ENCODE measurements at places on chromosomes 12 and 14.

GRCh38 chr12:83084516-83085234, 398.0 kb downstream of the TMTC2 start:
- no peak for DNase-seq

- no peak for DNase-seq
Observed at GRCh38 chr12:112430929-112431328, 12.2 kb downstream of the PTPN11 start.

DNA sequence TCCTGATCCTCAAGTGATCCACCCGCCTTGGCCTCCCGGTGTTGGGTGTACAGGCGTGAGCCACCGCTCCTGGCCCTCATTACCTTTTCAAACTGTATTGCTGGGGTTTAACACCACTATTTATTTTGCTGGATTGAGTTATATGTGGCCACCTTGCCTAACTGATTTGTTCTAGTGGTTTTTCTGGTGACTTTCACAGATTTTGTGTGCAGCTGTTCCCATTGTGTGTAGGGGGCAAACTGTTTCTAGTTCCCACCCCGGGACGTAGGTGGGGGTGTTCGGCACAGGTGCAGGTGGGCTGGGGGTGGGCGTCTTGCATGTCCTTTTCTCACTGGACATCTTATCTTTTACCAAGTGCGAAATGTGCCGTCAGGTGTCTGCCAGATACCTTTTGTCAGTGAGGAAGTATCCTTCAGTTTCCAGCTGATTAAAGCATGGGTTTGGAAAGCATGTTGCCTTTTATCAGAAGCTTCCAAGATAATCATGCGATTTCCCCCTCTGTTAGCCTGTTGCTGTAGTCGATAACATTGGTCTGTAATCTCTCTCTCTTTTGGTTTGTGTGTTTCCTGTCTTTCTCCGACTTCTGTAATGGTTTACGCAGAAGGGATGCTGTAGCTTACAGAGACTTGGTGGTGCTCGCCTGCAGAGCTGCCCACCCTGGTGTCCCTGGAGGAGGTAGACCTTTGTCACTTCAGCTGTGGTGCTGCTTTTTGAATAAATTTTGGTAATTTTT, 33.6 kb downstream of the AACS start:
- no peak for DNase-seq

GRCh38 chr12:113019025-113019424, 37.5 kb upstream of the DTX1 start:
- DNase-seq: no peak

- DNase-seq: no peak
Observed at GRCh38 chr12:1879633-1880032, 38.8 kb downstream of the CACNA2D4 start.

DNA sequence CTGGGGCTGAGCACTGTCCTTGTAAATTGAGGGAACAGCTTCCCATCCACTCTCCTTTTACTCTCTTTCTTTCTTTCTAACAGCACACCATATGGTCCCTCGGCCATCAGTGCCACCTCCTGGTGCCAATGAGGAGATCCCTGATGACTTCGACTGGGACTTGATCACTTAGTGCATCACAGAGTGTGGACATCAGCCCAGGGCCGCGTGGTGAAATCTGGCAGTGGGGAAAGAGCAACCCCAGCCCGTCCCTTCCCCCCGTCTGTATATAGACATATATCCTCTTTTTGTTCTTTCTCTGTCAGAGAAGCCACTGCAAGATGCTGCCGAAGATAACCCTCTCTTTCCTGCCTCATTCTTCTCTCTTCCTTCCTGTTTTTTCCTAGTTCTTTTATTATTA, 13.5 kb downstream of the C3AR1 start:
- DNase-seq: no peak

GRCh38 chr14:75279153-75279762, 630 bp downstream of the FOS start:
- DNase-seq: no peak

- no peak for DNase-seq
Observed at GRCh38 chr12:105459760-105460330, 129.4 kb downstream of the C12orf75 start.

DNA sequence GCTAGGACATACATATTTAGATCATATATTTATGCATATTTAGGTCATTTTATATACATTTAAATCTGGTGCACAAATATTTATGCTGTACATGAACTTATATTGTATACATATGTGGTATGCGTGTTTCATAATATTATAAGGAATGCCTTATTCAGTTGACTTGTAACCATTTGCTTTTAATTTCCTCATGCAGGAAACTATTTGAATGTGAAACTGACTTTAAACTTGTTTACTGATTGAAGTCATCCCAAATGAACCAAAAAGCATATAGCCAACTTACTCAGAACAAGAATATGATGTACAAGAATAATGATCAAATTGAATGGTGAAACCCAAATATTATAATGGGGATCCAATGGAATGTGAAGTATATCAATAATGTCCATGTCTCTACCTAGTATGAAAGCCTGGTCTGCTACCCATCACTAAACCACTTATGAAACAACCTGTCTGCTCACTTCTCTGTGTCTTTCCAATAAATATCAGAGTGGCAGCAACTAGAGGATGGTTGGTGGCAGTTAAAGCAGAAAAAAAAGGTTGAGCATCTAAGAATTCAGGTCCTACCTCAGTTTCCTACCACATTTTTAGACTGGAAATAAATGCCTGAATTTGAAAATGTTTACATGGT, 38.3 kb downstream of the RPS6KA5 start:
- DNase-seq: no peak

- peak; percentile 17 for DNase-seq
Observed at GRCh38 chr12:90729736-90730135, 225.2 kb downstream of the CCER1 start.

- no peak for DNase-seq
Observed at GRCh38 chr12:65539023-65539422, 260.5 kb downstream of the MSRB3 start.

DNA sequence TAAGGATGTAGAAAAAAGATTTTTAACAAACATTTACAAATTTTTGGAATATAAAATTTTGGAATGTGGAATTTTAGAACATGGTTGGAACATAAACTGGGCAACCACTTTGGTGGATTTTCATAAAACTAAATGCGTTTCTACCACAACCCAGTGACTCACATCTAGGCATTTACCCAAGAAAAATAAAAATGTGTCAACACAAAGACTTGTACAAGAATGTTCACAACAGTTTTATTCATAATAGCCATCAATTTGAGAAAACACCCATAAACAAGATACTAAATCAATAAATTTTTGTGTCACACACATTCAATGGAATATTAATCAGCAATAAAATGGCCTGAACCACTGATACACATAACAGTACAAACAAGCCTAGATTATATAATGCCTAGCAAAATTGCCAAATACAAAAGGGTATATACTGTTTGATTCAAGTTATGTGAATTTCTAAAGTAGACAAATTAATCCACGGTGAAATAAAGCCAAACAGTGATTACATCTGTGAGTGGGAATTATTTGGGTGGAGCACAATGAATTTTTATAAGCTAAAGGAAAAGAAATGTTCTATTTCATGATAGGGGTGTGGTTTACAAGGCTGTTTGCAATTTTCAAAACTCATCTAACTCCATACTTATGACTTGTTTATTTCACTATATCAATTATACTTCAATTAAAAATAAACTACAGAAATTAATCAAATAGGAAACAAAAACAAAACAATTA, 415.2 kb upstream of the OR4E1 start:
- no peak for DNase-seq

DNA sequence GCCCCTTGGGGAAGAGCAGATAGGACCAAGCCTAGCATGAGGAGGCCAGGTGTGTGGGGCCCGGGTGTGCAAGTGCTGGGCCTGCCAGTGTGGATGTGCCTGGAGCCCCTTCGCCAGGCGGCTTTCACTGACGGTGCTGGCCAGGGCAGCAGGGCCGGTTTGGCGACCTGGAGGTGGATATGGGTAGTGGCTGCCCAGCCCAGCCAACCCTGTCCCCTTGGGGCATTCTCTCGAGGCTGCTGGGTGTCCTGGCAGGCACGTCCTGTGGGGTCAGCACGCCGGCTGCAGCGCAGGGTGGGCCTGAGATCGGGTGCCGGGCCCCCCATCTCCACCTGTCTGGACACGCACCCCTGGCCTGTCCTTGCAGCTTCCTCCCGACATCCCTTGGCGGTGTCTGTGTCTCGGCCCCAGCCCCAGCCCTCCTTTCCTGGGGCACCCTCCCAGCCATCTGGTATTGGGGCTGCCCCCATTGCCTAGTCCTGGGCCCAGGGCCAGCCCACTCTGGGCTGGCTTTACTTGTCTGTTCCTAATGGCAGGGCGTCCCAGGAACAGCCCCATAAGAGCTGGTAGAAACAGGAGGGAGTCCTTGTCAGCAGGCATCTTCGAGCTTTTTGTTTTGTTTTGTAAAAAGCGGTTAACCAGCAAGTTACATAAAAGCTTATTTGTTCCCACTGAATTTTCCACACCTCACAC, 7.2 kb upstream of the CRIP2 start:
- no peak for DNase-seq

GRCh38 chr12:27577688-27578087, 53.7 kb downstream of the PPFIBP1 start:
- DNase-seq: no peak

DNA sequence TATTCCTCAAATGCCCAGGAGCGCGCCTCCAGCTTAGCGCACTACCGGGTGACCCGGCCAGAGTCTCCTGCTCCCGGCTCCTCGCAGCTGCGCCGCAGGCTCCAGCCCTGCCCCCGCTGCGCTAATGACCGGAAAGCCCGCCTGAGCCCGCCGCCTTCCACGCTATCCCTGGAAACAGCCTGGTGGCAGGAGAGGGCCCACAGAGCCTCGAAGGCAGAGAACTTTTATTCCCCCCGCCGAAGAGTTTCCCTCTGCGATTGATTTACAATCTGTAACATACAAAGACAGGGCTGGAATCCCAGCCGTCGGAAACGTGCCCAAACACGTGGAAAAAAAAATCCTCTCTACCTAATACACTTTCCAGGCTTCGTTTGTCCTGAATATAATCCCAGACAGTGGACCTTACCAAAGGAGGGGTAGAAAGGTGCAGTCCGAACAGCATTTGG, 1.5 kb downstream of the COL2A1 start:
- DNase-seq: no peak

DNA sequence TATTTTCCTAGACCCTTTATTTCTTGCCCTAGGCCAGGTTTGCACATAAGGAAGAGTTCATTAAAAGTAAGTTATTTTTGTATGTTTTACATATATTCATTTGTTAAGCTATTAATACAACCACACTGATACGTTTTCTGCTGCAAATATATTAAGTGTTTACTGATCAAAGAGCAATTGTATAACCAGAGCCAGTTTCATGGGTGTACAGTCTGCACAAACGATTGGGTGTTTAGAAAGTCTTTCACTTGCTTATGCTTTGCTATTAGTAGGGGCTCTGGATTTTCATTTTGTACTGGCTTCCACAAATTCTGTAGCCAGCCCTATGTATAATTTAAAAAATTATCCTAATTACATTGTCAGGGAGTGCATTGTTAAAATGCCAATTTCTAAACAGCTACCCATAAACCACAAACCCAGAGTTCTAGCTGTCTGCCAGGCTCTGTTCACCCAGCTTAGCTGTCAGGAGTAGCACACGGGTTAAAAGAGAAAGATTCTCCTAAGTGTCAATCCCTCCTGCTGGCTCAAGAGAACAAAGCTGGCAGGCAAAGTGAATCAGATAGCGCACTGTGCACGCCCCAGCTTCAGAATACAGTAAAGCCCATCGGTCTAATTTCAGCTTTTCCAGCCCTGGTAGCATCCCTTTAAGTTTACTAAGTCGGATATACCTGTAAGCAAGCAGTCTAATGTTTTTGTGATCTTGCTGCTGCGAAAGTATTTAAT, 151.0 kb upstream of the LMO3 start:
- DNase-seq: no peak

GRCh38 chr12:93127107-93127560, 198.0 kb upstream of the EEA1 start:
- DNase-seq: no peak

DNA sequence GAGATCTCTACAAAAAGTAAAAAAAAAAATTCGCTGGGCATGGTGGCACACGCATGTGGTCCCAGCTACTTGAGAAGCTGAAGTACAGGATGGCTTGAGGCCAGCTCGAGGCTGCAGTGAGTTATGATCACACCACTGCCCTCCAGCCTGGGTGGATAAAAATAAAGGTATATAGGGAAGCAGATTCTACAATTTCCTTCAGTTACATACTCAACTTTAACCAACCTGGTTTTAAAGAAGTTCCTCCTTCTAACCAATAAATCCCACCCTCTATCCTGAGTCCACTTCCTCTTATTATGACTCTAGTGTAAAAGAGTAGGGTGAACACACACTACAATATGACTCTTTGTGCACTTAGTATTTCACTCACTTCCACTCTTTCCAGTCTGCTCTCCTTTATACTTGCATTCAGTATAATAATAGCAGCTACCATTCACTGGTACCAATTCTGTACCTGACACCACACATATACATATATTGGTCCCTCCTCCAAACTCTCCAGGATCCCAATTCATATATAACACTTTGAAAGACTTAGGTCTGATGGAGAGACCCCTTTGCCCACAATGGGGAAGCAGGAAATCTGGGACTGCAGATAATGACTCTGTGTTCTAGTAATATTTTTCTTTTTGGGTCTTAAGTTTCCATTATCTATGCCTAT, 2.3 kb downstream of the ARF3 start:
- DNase-seq: no peak

- DNase-seq: no peak
Observed at GRCh38 chr12:83198291-83199015, 511.7 kb downstream of the TMTC2 start.

DNA sequence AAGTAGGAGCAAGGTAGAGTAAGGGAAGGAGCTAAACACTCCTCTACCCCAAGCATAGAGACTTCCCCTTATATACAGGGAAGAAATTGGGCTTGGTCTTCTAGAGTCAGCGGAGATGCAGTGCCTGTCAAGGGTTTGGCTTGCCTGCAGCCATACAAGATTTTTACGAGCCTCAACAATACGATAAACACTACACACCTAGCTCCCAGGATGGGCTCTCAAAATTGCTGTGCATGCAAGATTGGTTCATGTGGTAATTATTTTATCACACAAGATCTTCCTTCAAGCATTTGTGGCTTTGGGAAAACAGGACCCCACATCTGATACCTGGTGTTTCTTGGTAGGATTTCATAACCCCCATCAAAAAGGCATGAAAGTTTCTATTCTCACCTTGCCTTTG, at the start of gene KRT1:
KRT1 (minus strand) TSS at position 45 of the 400 bp plus-strand sequence. CDS start 59 bp downstream, outside the sequence.
- no peak for DNase-seq

DNA sequence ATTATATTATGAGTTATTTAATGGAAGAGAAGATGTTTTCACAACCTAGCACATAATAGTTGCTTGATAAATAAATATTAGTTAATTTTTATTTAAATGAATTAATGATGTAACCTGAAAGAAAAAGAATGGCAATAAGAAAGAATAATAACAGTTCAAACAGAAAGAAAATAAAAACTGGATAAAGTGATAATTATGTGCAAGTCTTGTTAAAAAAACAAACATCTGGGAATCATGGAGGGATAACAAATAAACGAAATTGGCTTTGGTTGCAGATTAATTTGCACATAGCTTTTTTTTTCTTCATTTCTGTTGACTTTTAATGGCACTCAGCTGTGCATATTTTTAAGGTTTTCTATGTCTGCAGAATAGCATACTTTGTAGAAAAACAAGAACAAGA, 23.4 kb upstream of the ABCD2 start:
- DNase-seq: no peak

GRCh38 chr14:96098309-96098998, 59.3 kb downstream of the C14orf132 start:
- DNase-seq: peak; percentile 27
